Stimulated activated CD8-positive, alpha-beta memory T cell treated with anti-CD3 and anti-CD28 coated beads, Interleukin-4, amount 100 ng/mL, for 4 hours (primary cell): ENCODE measurements at places on chromosomes 4 and X.

DNA sequence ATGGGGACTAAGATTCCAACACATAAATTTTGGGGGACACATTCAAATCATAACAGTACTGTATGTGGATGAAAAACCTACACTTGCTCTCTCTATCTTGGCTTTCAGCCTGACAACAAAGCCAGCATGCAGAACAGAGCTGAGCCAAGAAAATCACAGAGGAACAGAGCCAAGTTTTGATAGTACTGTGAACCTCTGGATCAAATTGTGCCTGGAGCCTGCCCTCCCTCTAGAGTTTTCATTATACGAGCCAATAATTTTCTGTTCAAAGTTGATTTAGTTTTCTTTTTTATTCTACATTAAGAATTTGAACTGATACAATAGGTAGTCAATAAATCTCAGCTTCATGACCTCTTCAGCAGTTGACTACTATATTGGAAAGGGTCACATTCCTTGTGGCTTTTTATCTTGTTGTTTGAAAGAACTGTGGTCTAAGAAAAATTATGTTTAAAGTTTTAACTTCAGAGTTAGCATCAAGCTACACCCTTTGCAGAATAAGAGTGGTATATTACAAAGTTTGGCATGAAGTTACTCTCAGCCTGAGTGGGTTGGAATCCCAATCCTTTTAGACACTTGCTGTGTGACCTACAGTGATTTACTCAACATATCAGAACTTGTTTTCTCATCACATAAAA is 31.1 kb downstream of the GRID2 start:
- DNase-seq, result no peak

DNA sequence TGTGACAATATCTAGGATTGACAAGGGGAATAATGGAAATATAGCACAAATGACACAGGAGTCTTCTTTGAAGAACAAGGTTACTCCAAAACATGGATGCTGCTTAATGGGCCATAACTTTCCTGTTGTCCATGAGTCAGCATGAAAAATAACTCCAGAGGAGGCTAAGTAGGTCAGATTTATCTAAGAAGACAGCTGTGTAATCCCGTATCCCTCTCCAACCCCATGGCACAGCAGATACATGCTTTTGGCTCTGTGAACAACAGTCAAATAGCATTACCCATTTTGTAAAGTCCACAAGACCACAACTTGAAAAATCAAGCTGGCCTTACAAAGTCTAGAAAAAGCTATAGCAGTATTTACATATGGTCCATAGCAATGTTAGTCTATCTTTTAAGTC is 2.1 kb upstream of the TMEM131L start:
- DNase-seq, result no peak

- DNase-seq, result no peak
Measured at GRCh38 chr4:139535228-139535870, 20.7 kb downstream of the SETD7 start.

GRCh38 chrX:25006586-25007058 is 9.1 kb downstream of the ARX start:
- no peak for DNase-seq
